ENCODE measurements at places on chromosomes 3 and 15.

GRCh38 chr15:66588971-66589370, 23.2 kb upstream of the LCTL start:
- DNase-seq: no peak

DNA sequence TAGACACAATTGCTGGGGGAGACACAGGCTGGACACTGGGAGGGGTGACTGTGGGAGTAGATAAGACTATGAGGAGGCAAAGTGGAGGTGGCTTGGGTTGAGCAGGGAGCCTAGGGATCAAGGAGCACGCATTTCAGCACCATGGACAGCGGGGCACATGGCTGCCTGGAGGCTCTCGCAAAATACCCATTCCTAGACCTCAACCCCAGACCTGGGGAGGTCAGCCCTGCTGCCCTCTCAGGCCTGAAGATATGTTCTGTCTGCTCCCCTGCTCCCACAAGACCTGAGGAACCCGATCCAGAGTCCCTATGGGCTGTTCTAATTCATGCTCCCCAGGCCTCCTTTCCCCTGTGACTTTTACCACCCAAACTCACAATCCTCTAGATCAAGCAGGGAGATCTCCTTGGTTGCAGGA, 16.0 kb upstream of the CPEB1 start:
- no peak for DNase-seq

- no peak for DNase-seq
These were observed 40.9 kb downstream of the SNX4 start for GRCh38 chr3:125479091-125479490.

GRCh38 chr15:25793354-25794050, 69.6 kb downstream of the ATP10A start:
- DNase-seq: no peak

DNA sequence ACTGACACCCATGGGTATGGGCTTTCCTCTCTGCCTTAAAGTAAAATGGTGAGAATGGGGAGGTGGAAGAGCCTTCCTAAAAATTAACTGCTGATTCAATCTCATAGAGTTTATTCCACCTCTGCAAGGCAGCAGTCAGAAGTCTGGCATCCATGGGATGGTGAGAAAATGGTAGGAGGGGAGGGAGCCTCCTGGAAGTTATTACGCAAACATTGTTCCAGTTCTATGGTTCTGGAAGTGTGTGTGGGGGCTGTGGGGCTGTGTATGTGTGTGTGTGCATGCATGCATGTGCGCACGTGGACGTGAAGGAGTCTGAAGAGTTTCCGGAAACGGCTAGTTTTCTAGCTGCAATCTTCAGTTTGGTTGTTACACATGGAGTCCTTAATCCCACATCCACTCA, 177.6 kb downstream of the KCNAB1 start:
- DNase-seq: no peak

- DNase-seq: no peak
These were observed 262.8 kb upstream of the TBL1XR1 start for GRCh38 chr3:177460047-177460446.

DNA sequence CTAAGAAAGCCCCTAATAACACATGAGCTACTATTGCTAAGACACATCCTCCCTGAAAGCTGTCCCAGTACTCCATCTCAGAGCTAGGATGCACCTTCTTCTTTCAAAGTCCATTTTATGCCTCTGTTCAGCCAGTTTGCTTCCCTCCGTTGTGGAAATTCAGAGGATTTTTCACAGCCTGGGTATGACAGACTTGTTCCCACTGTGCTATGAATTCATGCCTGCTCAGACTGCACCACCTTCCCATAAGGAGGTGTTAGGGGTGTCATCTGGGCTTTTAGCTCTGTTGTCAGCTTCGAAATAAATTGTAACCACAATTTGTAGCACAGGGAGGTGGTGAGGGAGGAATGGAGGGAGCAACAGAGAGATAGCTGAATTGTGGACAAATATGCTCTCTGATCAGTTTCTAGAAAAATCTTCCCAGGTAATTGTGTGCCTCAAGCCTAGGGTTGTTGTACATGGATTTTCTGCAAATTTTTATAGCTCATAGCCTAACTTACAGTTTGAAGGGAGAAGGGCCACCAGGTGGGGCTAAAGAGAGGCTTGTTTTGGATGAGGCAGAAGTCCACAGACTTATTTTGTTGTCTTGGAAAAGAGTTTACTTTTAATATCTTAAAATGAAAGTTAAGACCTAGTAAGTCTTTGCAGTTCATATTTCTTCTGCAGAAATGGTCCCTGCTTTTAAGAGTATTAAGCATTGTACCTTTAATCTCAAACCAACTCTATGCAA, 462.0 kb downstream of the PDCD6IP start:
- DNase-seq: no peak

DNA sequence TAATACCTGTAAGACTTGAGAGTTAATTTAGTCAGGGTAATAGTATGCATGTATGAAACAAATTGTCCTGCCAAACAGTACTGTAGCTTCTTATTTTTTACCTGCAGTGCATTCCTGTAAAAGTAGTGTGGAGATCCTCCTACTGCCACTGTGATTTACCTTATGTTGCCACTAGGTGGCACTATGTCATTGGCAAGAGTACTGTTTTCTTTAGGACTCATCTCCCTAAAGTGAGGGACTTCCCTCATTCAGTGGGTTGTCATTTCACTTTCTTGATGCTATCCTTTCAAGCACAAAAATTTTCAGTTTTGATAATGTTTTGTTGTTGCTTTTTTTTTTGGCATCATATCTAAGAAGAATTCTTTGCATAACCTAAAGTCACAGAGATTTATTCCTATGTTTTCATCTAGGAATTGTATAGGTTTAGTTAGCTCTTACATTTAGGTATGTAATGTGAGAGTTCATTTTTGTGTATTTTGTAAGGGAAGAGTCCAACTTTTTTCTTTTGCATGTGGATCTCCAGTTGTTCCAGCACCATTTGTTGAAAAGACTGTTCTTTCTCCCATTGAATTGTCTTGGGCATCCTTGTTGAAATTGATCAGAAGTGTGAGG, 105.7 kb downstream of the AKAP13 start:
- no peak for DNase-seq

GRCh38 chr3:46564190-46565021, 1.7 kb downstream of the LRRC2 start:
- no peak for DNase-seq

- no peak for DNase-seq
These were observed 25.2 kb downstream of the EOMES start for GRCh38 chr3:27696906-27697305.

DNA sequence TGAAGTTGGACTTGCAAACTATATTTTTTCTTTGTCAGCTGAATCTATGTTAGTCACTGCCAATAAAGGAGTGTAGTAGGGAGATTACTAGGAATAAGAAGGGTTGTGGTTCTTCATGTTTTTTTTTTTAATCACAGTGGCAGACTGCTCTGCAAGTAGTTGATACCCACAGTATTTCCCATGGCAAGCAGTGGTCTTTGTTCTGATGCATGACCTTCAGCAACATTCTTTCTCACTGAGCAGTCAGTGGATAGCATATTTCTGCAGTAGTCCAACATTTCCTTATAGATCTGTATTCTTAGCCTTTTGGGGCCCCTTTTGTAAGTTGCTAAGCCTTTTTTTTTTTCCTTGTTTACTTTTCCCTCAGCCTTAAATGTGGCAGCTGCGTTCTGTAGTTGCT, 151.1 kb downstream of the DOCK3 start:
- no peak for DNase-seq

DNA sequence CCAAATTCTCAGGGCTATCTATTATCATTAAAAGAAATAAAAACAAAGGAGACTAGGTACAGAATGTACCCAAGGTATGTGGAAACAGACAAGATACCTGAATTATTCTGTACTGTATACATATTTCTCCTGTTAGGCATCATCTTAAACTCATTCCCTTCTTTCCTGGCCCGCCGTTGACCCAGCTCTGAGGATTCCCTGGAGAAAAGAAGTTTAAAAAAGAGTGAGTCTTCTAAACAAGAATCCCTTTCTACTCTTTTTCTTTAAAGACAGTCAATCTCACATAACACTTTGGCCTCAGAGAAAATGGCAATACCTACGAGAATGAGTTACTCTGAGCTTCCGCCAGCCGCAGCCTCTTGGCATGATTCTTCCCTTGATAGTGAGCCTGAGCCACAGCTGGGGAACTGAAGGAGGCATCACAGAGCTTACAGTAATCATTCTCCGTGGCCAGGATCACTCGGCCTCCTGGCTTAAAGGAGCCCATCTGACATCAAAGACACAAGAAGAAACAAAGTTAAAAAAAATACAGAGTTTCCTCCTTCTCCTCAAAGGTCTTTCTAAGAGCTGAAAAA, 44.2 kb downstream of the ZMAT3 start:
- DNase-seq: no peak

DNA sequence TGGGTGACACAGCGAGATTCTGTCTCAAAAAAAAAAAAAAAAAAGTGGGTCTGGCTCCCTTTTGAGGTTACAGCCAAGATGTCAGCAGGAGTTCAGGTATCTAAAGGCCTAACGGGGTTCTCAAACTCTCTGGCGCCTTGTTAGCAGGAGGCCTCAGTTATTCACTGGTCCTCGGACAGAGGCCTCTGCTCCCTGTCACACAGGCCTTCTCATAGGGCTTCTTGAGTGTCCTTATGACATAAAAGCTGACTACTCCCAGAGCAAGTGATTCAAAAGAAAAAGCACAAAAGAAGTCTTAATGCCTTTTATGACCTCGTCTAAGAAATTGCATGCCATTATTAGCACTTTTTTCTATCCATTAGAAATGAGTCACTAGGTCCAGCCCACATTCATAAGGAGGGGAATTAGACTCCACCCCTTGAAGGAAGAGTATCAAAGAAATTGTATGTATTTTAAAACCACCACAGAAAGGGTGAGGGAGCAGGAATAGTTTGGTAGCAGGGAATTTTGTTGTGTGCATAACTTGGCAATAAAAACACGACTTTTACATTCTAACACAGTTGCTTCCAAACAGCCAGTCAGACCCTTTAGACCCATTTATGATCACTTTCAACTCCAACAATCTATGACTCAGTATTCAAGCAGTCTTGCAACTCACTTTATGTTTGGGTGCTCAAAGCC, 90.3 kb downstream of the MEX3B start:
- no peak for DNase-seq

- no peak for DNase-seq
These were observed 4.9 kb downstream of the TM6SF1 start for GRCh38 chr15:83112233-83112955.

DNA sequence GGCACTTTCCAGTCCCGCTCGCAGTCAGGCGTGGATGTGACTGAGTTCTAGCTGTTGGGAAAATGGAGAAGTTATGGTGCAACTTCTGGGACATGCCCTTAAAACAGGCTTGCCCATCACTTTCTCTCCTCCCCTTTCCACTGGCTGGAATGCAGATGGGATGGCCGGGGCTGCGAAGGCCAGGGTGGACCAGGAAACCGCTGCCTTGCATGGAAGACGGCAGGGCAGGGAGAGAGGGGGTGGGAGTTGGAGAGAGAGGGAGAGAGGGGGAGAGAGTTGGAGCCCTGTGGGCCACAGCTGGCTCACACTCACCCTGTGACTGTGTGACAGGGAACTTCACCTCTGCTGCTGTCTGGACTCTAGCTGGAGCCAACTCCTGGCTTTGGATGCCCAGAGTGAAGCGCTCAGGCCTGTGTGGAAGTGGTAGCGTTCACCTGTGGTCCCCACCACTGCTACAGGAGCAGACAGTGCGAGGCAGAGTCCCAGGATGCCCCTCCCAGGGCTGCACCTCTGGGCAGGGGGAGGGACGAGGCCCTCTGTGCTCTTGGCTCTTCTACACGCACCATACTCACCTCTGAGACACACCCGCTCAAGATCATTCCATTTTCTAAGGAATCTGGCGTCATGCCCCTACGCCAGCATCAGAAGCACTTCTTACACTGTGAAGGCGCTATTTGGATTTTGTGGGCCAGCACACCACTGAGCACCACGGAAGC, 36.6 kb downstream of the KLHL25 start:
- DNase-seq: no peak

DNA sequence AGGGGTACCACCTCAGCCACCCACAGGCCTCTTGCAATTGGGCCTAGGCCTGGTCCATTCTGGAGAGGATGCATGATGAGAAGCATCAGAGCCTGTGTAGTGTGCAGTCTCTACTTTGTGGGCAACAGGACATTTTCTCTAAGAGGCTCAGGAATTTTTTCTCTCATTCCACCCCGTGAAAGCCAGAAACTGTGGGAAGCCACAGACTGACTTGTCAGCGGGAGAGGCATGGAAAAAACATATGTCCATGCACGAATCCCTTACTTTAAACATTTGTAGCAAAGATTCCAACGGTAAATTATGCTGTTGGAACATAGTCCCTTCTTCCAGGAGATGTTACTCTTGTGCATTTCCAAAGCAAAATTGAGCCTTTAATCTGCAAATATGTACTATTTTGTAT, 196.5 kb downstream of the KLHL25 start:
- DNase-seq: no peak
